Stimulated activated CD8-positive, alpha-beta memory T cell treated with anti-CD3 and anti-CD28 coated beads, Interleukin-12 subunit alpha, Interleukin-12 subunit beta, amount 100 ng/mL, for 1 hour (primary cell): ENCODE measurements at places on chromosomes 11 and 22.

GRCh38 chr11:106745941-106746340 is 272.3 kb downstream of the GUCY1A2 start:
- DNase-seq = no peak

DNA sequence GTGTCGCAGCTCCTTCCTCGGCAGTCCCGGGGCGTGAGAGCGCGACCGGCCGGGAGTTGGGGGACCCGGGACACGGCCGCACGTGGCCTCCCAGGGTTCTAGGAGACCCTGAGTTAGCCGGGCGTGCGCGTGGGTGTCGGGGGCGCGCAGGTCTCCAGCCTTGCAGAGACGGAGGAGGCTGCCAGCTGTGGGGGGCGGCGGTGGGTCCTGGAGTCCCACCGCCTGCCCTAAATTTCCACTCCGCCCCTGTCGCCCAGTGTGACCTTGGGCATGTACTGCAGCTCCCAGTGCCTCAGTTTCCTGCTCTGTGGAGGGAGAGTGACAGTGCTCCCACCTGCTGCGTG is 18.8 kb downstream of the RRP7A start:
- DNase-seq = no peak

GRCh38 chr11:92324890-92325289 is 100.3 kb downstream of the FAT3 start:
- DNase-seq = no peak

- no peak for DNase-seq
Observed at GRCh38 chr11:110094298-110095285, 1.4 kb downstream of the ZC3H12C start.

DNA sequence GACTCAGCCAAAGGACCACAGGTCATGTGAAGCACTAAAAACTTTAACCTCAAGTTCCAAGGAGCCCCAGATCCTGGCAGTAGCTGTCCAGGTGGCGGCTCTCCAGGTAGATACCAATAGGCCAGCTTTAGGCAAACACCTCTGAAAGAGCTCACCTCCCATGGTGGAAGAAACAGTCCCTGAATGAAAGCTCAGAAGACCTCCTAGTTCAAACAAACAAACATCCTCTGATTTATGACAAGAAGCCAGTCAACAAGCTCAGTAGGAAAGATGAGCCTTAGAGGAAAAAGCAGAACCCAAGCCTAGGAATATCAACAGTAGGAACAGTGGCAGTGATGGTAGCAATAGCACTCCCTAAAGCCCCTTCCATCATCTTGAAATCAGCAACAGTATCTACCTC is 17.2 kb downstream of the ABTB2 start:
- no peak for DNase-seq

DNA sequence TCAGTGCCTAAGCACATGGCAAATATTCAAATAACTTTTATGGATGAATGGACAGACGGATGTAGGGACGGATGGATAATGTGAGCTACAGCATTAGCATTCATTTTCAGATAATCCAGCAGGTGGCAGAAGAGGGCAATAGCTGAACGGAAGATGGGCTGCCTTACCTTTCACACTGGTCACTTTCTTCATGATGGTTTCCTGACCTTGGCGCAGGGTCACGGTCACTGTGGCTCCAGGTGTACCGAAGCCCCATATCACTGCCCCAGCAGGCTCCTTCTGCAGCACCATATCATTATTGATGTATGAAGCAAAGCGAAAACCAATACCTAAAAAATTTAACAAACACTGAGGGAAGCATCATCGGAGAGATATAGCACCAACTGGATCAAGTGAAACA is 4.3 kb downstream of the SIAE start:
- DNase-seq = no peak

DNA sequence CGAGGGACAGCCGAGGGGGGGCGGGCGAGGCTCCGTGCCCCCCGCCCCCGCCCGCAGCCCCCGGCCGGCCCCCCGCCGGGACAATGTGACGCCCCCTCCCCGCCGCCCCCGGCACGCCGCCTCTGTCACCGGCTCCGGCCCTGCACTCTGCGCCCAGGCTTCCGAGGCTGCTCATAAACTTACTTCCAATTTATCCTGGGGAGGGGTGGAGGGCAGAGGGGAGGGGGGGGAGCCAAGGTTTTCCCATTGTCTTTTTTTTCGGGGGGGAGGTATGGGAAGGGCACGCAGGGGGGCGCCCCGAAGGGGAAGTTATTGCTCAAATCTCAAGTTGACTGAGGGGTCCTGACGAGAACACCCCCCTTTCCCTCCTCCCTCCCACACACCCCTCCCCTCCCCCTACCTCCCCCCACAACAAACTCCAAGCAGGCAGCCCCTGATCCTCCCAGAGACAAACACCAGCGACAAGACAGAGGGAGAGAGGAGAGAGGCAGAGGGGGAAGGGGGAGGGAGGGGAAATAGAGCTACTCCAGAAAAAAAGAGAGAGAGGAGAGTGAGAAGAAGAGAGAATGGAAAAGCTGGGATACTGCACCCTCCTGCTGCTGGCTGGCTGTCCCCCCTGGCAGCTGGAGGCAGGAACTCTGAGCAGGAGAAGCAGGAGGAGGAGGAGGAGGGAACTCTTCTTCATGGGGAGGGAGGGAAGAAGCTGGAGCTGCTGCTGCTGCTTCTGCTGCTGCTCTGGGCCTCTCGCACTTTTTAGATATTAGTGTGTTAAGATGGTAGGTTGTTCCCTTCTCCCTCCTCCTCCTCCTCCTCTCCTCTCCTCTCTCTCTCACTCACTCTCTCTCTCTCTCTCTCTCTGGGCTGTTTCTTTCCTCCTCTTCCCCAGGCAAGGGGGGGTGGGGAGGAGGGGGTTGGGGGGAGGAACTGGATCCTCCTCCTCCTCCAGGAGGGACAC is 631 bp downstream of the PHF21A start:
- DNase-seq = no peak

DNA sequence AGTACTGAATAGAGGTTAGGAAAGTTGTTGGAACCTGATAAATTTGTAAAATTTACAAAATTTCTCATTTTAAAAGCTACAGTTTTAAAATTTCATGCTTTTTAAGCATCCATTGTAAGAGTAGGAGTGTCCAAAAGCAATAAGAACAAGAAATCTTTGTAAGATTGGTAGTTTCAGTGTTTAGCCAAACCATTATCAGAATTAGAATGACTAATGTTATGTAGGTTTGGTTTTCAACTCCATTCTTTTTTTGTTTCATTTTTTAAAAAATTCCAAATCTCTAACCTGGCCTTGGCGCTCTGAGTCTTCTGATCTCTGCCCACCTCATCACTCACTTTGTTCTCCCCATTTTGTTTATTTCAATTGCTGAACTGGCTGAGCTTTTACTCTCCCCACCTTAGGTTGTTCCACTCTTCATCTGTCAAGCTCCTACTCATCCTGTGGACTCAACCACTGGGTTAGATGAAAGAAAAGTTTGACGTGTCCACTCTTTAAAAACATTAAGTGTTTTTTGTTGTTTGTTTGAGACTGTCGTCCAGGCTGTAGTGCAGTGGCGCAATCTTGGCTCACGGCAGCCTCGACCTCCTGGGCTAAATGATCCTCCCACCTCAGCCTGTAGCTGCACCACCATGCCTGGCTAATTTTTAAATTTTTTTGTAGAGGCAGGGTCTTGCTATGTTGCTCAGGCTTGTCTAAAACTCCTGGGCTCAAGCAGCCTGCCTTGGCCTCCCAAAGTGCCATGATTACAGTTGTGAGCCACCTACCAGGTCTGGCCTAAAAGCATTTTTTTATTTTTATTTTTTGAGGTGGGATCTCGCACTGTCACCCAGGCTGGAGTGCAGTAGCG is 14.0 kb downstream of the EP300 start:
- no peak for DNase-seq
